ENCODE measurements at places on chromosomes 3 and 15.

DNA sequence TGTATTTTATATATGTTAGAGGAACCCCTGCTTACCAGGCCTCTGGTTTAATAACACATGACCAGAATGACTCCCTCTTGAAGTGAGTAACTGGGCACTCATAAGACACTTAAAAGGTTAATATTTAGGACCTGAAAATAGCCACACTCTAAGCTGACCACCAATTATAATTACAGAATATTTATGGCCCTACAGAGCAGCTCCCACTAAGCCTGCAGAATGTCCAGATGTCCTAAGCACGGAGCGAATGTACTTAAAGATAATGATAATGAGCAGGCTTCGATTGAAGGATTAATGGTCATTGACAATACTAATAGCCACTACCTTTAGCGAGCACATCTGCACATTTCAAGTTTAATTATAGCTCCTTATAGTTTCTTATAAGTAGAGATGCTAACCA lies 22.8 kb upstream of the KCTD6 start:
- DNase-seq, result no peak

GRCh38 chr3:105032541-105032940 lies 334.2 kb upstream of the ALCAM start:
- no peak for DNase-seq

- DNase-seq, result no peak
Measured at GRCh38 chr3:14616606-14617507, 34.7 kb upstream of the CCDC174 start.

GRCh38 chr15:60390871-60391501 lies 6.8 kb downstream of the ANXA2 start:
- no peak for DNase-seq

- no peak for DNase-seq
Measured at GRCh38 chr15:46232471-46232870, 597.6 kb downstream of the SQOR start.

DNA sequence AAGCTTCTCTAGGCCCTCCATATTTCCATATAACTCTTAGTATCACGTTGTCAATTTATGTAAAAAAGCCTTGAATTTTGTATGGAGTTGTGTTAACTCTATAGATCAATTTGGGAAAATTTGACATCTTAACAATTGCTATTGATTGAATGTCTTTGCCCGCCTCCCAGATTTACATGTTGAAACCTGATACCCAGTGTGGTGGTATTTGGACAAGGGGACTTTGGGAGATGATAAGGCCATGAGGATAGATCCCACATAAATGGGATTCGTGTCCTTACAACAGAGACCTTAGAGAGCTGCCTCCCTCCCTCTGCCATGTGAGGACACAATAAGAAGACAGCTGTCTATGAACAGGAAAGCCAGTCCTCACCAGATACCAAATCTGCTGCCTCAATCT lies 21.1 kb upstream of the TNK2 start:
- DNase-seq, result no peak

DNA sequence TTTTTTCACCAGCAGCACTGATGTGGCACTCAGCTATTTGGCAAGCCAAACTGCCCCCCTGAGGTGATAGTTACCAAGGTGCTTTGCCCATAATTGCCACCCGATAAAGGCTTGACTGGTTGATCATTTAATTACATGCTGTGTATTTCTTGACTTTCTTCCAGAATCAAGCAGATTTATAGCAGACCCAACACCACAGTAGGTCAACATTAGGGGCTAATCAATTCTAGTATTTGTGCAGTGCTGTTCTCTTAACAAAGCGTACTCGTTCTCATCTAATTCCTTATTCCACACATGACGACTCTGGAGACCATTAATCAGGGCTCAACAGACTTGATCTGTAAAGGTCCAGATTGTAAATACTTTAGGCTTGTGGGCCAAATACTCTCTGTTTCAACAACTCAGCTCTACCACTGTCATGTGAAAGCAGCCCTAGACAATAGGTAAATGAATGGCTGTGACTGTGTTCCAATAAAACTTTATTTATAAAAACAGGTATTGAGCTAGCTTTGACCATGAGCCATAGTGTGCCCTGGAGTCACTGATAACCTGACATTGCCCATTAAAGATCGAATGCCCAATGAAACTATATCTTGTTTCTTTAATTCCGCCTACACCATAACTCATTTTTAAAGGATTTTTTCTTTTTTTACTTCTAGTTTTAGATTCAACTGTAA lies 119.1 kb upstream of the TMC3 start:
- no peak for DNase-seq

GRCh38 chr3:49654955-49655556 lies 19.1 kb upstream of the APEH start:
- no peak for DNase-seq

DNA sequence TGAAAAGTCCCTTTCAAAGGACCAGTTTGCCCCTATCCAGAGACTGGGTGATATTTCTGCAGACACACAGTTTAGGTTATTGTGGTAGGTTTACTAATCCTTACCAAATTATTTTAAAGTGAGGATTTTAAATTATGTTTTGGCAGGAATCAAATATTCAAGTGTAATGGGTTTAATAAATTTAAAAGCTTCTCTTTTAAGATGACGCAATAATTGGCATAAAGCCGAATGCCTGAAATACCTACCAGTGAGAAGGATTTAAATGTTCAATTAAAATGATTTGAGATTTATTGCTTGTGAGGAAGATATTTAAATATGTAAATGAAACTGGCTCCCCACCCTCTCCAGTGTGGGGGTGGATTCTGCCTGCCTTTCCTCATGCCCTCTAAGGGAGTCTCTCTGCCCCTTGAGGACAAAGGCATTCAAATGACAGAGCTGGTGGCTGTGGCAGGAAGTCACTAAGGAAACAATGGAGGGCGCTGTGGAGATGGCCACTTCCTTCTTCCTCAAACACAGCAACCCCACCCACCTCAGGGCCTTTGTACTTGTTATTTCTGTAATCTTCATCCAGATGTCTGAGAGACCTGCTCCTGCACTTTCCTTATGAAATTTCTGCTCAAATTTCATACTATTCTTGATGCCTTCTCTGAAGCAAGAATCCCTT lies 131.7 kb downstream of the TNIK start:
- no peak for DNase-seq

DNA sequence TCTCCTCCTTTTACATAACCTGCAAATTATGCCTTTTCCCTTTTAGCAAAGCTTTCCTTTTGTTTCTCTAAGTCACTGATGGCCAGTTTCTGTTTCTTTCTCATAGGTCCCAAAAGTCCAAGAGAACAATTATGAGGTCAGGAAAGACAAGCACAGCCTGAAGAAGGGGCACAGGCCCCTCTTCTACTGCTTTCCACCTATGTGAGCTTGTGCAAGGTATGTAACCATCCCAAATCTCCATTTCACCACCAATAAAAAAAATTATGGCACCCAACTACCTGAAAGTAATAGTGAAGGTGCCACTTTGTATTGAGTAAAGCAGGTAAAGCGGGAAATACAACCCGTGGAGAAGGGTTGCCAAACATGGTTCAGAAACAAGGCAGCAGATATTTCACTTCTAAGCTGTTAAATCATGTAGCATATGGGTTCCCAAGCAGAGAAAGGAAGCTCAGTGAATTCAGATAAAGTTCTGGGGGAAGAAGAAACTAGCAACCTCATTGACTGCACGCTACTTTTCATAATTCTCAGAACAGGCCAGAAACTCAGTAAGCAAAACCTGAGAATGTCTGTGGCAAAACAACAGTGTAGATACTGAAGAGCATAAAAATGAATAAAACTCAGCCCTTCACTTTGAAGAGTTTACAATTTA lies 4.2 kb downstream of the PLOD2 start:
- DNase-seq, result no peak

DNA sequence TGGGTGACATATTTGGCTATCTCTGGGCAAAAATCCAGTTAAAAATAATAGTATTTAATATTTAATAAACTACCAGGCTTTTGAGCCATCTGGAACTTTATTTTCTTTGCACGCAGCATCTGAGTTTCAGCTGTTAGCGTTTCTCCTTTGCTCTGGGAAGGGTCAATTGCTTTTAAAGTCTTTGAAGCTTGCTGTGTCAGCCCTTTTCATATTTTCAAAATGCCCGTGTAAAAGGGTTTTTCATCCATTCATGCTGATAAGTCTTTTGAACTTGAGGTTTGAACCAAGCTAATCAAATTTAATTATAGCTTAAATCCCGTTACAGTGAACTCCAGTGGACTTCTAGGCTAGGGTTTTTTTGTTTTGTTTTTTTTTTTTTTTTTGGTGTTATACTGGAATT lies 79.1 kb downstream of the SLC25A26 start:
- no peak for DNase-seq

DNA sequence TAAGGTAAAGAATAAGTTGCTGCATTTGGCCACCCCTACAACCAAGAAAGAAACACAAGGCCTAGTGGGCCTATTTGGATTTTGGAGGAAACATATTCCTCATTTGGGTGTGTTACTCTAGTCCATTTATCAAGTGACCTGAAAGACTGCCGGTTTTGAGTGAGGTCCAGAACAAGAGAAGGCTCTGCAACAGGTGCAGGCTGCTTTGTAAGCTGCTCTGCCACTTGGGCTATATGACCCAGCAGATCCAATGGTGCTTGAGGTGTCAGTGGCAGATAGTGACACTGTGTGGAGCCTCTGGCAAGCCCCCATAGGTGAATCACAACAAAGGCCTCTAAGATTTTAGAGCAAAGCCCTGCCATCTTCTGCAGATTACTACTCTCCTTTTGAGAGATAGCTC lies 491.3 kb downstream of the TAFA4 start:
- no peak for DNase-seq

DNA sequence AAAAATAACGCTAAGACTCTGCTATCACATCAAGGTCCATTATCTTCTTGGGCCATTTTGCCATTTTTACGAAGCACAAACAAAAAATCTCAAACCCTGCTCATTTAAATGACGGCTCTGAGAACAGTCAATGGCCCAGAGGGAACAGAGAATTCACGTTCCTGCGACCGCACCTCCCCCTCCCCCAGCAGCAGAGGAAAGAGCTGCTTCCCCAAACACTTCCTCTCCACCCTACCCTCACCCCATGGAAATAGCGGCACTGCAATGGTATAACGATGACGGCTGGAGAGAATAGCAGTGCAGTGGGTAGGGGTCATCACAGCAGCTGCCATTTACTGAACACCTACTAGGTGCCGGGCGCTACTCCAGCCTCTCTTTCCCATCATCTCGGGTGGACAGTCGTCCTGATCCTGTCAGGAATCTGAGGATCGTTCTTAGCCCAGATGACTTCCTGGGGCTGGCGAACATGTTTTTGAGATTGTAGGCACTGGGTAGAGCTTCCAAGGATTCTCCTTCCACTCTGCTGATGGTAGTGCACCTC lies 113.3 kb downstream of the IQSEC1 start:
- no peak for DNase-seq

GRCh38 chr3:172142051-172142863 lies 102.9 kb downstream of the FNDC3B start:
- no peak for DNase-seq

- DNase-seq, result peak; percentile 80
Measured at GRCh38 chr3:184241447-184242296, 7.1 kb downstream of the ALG3 start.

Measured in glutamatergic neuron (in vitro differentiated cells).